ENCODE measurements at places on chromosomes 4 and X.

- DNase-seq = no peak
These were observed 217.7 kb upstream of the CENPE start for GRCh38 chr4:103415801-103416200.

DNA sequence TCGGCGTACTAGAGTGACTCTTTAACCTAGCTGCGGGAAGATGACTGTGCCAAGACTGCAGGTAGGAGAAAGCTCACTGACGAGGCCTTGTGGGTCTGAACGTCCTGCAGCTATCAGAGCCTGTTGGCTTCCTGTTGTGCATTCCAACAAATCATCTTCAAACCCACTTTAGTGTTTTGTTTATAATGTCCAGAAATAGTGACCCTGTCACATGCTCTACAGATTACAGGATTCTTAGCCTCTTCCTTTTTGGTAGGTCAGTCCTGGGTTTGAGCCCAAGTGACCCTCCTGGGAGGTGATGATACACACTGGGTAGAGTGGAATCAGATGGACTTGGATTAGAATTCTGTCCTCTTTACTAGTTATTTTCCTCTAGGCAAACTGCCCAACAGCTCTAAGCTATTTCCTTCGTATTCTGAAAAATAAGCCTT is 33.2 kb downstream of the HTT start:
- no peak for DNase-seq

GRCh38 chr4:168900080-168900479 is 110.0 kb downstream of the CBR4 start:
- no peak for DNase-seq

- peak; percentile 27 for DNase-seq
These were observed 595 bp downstream of the MBNL3 start for GRCh38 chrX:132488180-132488705.

DNA sequence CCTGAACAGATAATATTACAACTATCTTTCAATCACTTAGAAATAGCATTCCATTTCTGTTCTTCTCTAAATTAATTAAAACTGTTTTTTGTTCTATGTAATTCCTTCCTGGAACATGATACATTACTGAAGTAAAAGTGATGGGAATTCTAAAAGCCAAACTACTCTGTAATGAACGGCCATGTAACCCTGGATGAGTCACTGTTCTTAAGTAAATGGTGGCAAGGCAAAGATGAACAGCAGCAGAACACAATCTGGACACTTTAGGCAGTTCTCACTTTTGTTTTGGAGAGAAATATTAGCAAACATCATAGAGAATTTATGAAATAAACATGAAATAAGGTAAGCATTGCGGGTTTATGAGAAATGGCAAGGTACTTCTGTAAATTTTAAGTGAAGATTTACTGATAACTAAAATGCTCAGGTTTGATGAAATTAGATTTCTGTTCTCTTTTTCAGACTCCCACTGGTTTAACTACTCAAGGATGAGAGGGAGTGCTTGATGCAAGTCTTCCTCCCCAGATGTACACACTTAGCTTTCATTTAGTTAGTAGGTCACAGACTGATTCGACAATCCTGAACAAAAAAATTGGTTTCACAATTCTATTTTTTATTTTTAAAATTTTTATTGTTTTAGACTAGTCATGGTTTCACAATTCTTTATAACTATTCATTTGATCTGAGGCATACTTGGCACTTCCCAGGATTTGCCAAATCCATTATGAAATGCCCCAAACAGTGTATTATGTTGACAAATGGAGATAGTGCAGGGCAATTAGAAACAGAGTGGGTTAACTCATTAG is 964 bp upstream of the GPR82 start:
- DNase-seq = no peak

GRCh38 chrX:23389196-23389792 is 54.6 kb downstream of the PTCHD1 start:
- DNase-seq = no peak

- DNase-seq = no peak
These were observed 750.5 kb downstream of the FAM133A start for GRCh38 chrX:94424456-94424855.

DNA sequence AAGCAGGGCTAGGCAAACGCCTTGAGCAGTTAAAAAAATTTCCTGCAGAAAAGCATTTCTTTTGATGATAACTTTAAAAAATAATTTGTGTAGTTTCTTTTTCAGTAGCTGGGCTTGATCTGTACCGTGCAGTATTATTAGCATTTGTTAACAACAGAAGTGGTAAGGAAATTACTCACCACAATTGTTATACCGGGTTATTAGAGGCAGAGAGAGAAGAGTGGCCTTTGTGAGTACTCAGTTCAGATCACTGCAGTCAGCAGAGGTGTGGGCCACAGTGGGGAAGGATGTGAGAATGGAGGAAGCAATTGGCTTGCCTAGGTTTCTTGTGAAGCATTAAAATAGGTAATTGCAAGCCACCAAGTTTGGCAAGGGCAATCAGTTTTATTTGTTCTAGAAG is 14.3 kb upstream of the IL21 start:
- no peak for DNase-seq

DNA sequence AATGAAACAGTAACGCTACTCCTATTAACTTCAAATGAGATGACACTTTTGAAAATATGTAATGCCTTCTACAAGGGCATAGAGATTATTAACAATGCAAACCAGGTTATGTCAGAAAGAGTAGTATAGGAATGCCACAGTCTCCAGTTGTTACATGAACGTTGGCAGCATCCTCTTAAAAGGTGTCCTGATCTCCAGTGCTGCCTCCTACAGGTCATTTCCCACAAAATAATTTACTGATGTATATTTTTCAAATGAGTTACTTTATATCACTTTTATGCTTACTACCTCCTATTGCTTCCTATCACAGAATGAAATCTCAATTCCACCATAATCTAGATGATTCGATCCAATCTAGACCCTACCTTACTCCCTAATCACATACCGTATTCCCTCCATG is 195.2 kb upstream of the EPHA5 start:
- no peak for DNase-seq

GRCh38 chr4:1614854-1615595 is 69.1 kb downstream of the FAM53A start:
- no peak for DNase-seq

DNA sequence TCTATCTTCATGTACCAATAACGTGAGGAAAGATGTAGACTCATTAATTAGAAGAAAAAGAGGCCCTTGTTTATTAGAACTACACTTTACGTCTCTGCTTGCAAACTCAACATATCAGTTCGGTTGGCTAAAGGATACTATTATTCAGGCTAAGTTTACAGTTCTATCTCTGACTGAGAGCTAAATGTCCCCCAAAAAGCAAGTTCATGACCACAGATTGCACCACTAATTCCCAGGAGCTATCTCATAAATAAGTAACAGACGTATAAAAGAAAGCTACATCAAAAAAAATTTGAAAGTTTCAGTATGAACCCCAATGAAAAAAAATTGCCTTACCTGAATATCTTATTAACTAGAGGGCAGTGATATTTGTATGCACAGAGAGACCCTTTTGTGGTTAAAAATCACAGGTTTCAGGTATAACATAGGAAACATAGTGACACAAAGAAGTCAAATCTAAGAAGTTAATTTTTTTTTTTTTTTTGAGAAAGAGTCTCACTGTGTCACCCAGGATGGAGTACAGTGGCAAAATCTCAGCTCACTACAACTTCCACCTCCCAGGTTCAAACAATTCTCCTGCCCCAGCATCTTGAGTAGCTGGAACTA is 128.9 kb downstream of the MAB21L2 start:
- DNase-seq = no peak

GRCh38 chr4:72463724-72464123 is 105.3 kb downstream of the ADAMTS3 start:
- DNase-seq = no peak

DNA sequence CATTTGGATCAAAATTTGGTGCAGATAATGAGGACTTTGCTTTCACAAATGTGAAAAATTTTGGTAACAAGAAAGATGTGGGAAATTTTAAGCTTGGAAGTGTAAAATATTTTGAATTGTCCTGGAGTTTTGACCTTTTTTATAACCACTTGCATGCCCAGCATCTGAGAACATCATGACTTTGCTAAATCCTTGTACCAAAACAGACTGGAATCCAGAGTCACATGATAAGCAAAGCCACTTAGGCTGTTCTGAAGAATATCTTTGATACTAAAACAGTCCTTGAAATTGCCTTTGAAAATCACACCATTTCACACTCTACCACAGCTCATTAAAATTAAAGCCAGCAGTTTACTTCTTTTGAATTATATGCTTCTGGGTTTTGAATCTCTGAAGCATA is 2.5 kb upstream of the PPM1K start:
- no peak for DNase-seq

DNA sequence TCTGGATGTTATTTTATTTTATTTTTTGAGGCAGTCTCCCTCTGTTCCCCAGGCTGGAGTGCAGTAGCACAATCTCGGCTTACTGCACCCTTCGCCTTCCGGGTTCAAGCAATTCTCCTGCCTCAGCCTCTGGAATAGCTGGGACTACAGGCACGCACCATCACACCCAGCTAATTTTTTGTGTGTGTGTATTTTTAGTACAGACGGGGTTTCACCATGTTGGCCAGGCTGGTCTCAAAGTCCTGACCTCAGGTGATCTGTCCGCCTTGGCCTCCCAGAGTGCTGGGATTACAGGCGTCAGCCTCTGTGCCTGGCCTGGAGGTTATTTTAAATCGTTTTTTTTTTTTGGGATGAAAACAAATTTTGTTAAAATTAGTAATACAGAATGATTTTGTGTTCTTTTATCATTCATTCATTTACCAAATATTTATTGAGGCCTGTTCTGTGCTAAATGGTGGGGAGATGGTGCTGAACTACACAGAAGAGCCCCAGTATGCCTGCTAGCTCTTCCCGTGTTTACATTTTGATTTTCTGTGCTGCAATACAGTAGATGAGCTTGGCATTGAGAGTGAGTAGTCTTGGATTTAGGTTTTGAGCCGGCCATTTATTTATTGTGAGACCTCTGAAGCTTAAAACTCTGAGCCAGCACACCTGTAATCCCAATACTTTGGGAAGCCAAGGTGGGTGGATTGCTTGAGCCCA is 22.7 kb downstream of the ADD1 start:
- DNase-seq = no peak

DNA sequence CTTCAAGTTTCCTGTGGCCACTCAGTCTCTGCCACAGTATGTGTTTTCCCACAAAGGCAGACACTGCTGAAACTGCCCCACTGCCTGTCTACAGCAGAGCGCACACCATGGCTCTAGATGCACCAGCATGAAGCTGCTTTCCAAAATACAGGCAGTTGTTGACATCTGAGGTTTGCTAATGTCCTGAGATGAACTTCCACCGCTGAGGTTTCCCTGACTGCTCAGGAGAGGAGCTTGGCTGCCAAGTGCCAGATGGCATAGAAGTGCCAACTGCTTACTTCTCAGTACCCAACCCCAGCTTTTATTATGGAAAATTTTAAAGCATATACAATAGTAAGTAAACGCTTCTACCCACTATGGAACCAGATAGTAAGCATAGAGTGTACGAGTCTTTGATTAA is 61.0 kb upstream of the EXOC1L start:
- DNase-seq = no peak

- no peak for DNase-seq
These were observed 88.5 kb downstream of the KIT start for GRCh38 chr4:54746218-54746617.

GRCh38 chrX:112083624-112084326 is 1.2 kb upstream of the TRPC5 start:
- no peak for DNase-seq

DNA sequence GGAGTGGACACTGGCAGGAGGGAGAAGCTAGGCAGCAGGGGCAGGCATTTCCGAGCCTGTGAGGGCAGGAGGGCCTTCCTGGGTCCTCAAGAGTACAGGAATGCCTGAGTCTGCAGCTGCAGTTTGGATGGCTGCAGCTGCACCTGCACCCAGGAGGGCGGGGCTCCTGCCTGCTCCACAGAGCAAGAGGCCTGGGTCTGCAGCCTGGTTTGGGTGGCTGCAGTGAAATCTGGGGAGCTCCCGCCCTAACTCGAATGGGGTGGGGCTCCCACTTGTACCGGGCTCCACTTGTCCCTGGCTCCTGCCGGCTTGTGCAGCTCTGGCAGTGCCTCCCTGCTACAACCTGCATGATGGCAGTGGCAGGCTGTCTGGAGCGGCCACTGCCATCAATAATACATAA is 436.0 kb downstream of the ARHGAP24 start:
- no peak for DNase-seq

- DNase-seq = no peak
These were observed 262.7 kb downstream of the IL15 start for GRCh38 chr4:141899103-141899502.

- DNase-seq = no peak
These were observed 77.6 kb downstream of the MXRA5 start for GRCh38 chrX:3268829-3269228.

GRCh38 chr4:8893624-8894423 is 22.2 kb upstream of the HMX1 start:
- no peak for DNase-seq

DNA sequence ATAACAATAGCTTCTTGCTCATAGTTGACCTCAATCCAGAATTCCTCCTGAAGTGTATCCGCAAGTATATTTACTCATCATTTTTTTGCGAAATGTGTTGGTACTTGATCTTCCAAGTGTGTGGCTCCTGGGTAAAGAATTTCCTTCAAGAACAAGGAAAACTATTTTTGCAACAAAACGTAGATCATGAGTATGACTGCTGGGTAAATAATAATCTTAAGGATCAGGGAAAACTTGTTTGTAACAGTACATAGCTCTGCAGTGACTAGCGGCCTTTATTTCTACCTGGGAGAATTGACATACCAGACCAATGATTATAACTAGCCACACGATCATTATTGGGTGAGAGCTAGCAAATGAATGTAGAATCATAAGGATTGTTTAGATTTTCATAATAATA is 1311.7 kb downstream of the ARAP2 start:
- no peak for DNase-seq

DNA sequence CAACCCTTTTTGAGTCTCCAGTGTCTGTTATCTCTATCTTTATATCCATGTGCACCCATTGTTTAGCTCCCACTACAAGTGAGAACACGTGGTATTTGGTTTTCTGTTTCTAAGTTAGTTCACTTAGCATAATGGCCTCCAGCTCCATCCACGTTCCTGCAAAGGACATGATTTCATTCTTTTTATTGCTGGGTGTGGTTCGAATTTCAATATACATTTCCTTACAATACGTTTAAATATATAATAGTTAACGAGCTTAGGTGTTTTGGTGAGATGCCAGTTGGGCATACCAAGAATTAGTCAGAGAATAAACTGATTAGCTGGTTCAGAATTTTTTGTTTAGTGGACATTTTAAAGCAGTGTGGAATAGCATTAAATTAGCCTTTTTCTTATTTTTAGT is 196.7 kb downstream of the CFAP47 start:
- no peak for DNase-seq

DNA sequence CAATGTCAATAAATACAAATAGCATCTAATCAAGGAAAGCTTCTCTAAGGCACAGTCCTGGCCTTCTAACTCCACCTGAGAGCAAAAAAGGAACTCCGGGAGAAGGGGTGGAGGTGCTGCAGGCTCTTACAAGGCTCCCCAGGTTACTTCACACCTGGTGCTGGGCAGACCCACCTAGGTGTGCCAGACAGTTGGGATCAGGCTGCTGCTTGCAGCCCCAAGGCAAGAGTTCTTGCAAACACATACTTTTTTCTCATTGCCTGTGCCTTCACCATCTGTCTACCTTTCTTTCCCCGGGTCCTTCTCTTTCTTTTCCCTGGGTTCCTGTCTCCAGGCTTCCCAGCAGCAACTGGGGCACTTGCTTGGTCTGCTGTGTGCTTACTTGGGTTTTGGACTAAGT is 81.4 kb upstream of the STIM2 start:
- no peak for DNase-seq
